ENCODE measurements at places on chromosomes 5 and 9. TPM values are rescaled to one million over a fixed set of nuclear protein-coding genes. Genes with fewer than 3 reads are reported as not detected.

GRCh38 chr5:22678886-22679285 is 174.3 kb downstream of the CDH12 start:
- DNase-seq, result no peak

GRCh38 chr5:118042076-118042475 is 946.3 kb downstream of the DTWD2 start:
- peak; percentile 27 for DNase-seq

Gene SLC24A2
- 0.57 TPM for polyA plus RNA-seq

Gene KCNT1
- 9.1 TPM for polyA plus RNA-seq

- DNase-seq, result no peak
Measured at GRCh38 chr5:12837592-12837991, 933.3 kb upstream of the CTNND2 start.

Gene ADCY2
- 39.1 TPM for polyA plus RNA-seq

Measured in muscle of leg (tissue), 16 donors.